ENCODE measurements at places on chromosomes 11 and 22. TPM values are rescaled to one million over a fixed set of nuclear protein-coding genes. Genes with fewer than 3 reads are reported as not detected.

Gene EXPH5
- 29.8 TPM for total RNA-seq

Gene CDKN1C
- 259 TPM for total RNA-seq

Gene POGLUT3
- 42.8 TPM for total RNA-seq

Gene MDK
- total RNA-seq: 349 TPM

Gene MS4A3
- not detected for total RNA-seq

Gene ADAMTS8
- not detected for total RNA-seq

Gene OVCH2
- 3.3 TPM for total RNA-seq

Gene TMA7B
- not detected for total RNA-seq

Gene CD6
- not detected for total RNA-seq

Gene KCNK4
- total RNA-seq: not detected

Gene CNGA4
- not detected for total RNA-seq

Gene GRAP2
- not detected for total RNA-seq

Gene DGKZ
- 55.4 TPM for total RNA-seq

Gene OR5B21
- not detected for total RNA-seq

Gene GUCY1A2
- total RNA-seq: 11.4 TPM

Gene GDPD4
- total RNA-seq: not detected

Gene BIK
- 3.5 TPM for total RNA-seq

Gene CTSW
- total RNA-seq: not detected

Gene KRTAP5-9
- total RNA-seq: not detected

Gene AQP11
- 1.1 TPM for total RNA-seq

Gene CBX7
- total RNA-seq: 1.8 TPM

Gene DLG2
- 2.7 TPM for total RNA-seq

Gene B4GALNT4
- total RNA-seq: 4.3 TPM

Gene TIGD3
- 0.11 TPM for total RNA-seq

Gene F2
- total RNA-seq: not detected

Gene FAM111A
- 22.8 TPM for total RNA-seq

Gene ACTN3
- total RNA-seq: not detected

Gene IFITM2
- total RNA-seq: 22.8 TPM

Gene SMIM35
- not detected for total RNA-seq

Gene UFD1
- 30.2 TPM for total RNA-seq

Gene MMP20
- not detected for total RNA-seq

Gene OSBP
- 33.2 TPM for total RNA-seq

Gene NPAS4
- not detected for total RNA-seq

Gene KIRREL3
- 17.8 TPM for total RNA-seq

Gene KCNJ4
- total RNA-seq: not detected

Gene NAALADL1
- total RNA-seq: 14.3 TPM

Gene MAP6
- 4.7 TPM for total RNA-seq

Gene APOL6
- total RNA-seq: 6.0 TPM

Gene NLRP14
- not detected for total RNA-seq

Gene RAG1
- 3.3 TPM for total RNA-seq

Gene CLCF1
- total RNA-seq: 17.8 TPM

Gene TMPRSS5
- total RNA-seq: 0.39 TPM

Gene OR5D13
- total RNA-seq: not detected

Gene TRIM48
- not detected for total RNA-seq

Gene NXPE2
- total RNA-seq: 0.76 TPM

Gene OR51I1
- not detected for total RNA-seq

Gene C11orf65
- 1.6 TPM for total RNA-seq

Gene TP53I11
- total RNA-seq: not detected
